ENCODE measurements at places on chromosomes 12 and 14. TPM values are rescaled to one million over a fixed set of nuclear protein-coding genes. Genes with fewer than 3 reads are reported as not detected.

DNA sequence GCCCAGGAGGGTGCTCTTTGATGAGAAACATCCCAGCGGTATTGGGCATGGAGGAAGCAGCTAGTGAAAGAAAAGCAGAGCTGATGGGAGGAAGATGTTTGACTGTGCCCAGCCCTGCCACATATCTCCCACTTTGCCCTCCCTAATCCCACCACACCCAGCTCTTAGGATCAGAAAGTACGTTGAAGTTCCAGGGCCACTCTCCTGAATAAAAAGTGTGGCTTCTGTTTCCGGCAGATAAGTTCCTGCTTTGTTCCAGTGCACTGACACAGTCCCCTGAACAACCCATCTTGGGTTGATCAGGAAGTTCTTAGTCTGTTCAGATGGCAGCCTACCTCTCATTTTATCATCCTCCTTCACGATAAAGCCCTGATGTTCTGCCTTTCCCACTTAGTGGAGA, 16.5 kb downstream of the TPCN1 start:
- DNase-seq: no peak

Gene DENR
- total RNA-seq: 116 TPM

- DNase-seq: no peak
Observed at GRCh38 chr14:99755068-99755405, 38.2 kb upstream of the EML1 start.

- peak; percentile 3 for DNase-seq
Observed at GRCh38 chr12:42892702-42893551, 303.4 kb upstream of the PRICKLE1 start.

GRCh38 chr14:104576232-104576969, 3.2 kb upstream of the C14orf180 start:
- DNase-seq: no peak

DNA sequence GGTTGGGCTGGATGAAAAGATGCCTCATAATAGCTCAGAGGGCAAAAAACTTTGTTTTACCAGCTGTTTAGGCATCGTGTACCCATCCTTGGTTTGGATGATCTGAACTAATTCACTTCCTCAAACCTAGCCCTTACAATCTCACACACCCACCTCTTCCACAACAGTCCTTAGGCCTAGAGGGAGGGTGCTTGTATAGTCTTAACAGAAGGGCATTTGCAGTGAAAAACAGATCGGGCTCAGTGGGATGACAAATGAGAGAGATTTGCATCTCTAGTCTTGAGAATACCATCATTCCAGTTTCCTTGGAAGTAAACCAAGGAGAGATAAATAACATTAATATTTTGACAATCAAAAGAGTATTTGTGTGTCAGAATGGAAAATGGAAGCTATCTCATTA, 11.0 kb downstream of the SLCO1A2 start:
- DNase-seq: no peak

GRCh38 chr12:76399040-76399439, 50.8 kb upstream of the BBS10 start:
- DNase-seq: no peak

GRCh38 chr14:64870160-64870559, 9.5 kb downstream of the SPTB start:
- DNase-seq: no peak

- DNase-seq: peak; percentile 45
Observed at GRCh38 chr12:45893240-45893639, 97.1 kb downstream of the SCAF11 start.

Gene RND1
- total RNA-seq: 2.0 TPM

DNA sequence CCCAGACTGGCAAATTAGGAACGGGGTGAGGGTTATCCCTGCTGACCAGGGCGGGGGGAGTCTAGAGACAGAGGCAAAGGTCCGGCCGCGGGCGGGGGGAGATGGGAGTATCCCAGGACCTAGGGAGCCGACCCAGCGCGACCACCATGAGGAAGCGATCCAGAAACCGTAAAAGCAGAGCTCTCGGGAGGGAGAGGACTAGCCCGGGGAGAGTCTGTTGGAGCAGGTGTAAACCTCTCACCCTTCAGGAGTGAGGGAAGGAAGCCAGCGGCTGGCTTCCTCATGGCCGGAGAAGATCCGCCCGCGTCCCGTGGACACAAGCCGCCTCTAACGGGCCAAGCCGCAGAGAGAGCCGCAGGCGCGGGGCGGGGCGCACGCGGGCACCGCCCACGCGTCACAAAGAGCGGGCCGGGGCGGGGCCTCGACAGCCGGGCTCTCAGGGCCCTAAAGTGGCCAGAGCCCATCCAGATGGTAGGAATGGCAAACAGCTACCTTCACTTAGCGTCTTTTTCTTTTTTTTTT, at the start of gene ACRBP:
ACRBP (minus strand) TSS at position 350 of the 522 bp plus-strand sequence; CDS start at position 284, 66 bp downstream.
- peak; percentile 82 for DNase-seq

DNA sequence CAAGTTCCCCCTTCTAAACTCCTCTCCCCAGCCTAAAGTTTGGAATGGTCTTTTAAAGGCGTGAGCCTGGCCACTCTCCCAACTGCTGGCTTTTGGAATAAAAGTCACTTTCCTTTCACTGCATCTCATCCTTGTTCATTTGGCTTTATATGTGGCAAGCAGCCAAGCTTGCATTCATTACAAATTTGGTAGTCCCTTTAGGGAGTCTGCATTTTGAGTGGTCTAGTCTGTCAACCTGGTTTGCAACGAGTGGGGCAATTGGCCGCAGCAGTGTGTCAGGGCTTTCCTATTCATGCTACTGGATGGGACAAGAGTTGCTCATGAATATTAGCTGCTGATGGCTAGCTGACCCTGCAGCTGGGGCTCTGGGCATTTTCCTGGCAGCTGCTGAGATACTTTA, 57.0 kb downstream of the CATSPERB start:
- DNase-seq: peak; percentile 3

GRCh38 chr12:8609061-8609570, 3.5 kb downstream of the AICDA start:
- DNase-seq: peak; percentile 58

Measured in A673 (cell line).